D341Med (cell line): ENCODE measurements at places on chromosomes 2 and 18.

GRCh38 chr2:162317058-162317742 lies 1.3 kb downstream of the IFIH1 start:
- no peak for DNase-seq

DNA sequence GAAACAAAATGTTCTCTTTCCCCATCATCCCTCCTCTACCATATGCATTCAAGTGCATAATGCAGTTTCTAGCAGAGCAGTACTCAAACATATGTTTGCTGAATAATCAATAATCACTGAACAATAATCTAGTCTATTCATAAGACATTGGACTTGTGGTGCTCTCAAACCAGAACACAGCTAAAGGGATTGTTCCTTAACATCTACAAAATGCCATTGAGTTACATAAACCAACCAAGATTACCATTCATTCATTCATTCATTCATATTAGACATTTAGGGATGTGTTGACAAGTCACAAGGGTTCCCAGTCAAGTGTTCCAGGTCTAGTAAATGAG lies 3.9 kb downstream of the CLHC1 start:
- no peak for DNase-seq

DNA sequence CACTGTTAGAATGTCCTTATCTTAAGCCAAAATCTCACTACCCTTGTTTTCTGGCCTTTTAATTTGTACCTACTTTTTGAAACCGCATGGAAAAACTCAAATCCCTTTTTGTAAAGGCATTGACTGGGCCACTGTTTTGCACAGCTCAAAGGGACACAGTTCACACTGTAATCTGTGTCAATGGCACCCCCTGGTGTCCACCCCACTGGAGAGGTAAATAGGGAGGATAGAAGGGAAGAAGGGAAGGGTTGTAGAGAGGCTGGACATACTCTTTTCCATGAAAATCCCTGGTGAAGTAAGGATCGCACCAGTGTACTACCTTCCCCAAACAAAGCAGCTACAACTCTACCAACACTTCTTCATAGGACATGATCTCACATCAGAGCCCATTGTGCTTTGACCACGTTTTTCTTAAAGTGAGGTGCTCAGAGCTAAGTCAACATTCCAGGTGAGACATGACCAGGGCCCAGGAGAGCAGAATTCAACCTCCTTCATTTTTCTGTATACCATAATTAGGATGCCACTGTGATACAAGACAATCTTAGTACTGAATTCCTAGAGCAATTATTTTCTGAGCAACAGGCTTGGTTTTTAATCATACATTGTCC lies 92.4 kb upstream of the RMDN2 start:
- DNase-seq: peak; percentile 73

DNA sequence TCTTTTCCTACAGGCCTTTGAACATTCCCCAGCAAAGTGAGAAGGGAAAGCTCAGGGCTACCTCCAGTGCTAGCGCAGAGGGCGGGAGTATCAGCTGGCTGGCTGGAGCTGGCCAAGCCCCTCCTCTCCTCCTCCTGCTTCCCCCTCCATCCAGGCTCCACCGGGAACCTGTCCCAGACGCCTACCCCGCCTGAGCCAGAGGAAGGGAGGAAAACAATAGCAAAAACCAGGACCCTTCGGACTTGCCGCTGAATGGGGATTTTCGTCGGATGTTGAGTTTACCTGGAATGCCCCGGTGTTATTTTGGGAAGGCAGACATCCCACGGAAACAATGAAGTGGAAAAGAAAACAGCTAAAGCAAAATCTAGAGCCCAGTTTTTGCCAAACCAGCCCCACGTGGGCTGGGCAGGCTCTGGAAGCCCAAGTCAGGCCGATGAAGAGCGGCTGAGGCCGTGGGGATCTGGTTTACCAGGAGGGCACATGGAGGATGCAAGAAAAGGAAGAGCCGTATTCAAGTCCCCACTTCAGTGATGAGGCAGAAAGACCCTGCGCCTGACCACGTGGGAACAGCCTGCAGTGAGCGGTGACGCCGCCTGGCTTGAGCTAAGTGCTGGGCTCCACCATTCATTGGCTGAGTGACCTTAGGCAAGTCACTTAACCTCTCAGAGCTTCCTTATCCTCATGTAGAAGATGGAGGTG lies 100.4 kb upstream of the LCLAT1 start:
- DNase-seq: no peak

DNA sequence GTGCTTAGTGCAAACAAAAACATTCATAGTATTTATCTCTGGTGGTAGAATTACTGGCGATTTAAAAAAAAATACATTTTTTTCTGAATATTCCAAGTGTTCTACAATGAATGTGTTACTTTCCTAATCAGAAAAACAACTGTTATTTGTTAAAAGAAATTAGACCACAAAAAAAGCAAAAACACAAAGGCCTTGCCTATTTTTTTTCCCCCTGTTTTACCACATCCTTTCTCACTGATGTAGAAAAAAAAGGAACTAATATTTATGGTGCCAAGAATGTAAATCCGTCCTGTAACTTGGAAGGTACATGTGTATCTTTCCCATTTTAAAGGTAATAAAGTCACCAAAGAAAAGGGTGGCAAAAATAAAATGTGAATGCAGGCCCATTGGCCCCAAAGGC lies 28.4 kb upstream of the MGAT4A start:
- DNase-seq: no peak

- no peak for DNase-seq
Observed at GRCh38 chr2:219439506-219439905, 4.9 kb downstream of the SPEG start.

DNA sequence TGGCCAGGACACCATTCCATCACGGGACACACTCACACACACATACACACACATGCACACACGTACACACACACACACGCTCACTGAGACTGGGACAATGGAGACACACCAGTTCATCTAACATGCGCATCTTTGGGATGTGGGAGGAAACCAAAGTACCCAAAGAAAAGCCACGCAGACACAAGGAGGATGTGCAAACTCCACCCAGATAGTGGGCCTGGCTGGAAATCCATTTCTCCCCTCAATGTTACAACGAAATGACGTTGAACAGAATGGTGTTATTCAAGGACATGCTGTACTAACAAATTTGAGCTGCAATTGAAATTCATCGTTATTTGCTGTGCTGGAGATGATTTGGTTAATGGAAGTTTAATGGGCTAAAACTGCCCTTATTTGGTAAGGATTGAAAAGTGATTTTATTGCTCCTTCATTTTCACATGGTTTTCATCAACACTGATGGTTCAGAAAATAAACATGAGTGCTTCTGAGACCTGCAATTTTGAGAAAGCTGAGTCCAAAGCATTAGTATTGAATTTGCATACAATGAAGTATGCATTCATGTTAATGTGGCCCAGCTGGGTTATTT lies 110.0 kb downstream of the KCNE4 start:
- DNase-seq: no peak

DNA sequence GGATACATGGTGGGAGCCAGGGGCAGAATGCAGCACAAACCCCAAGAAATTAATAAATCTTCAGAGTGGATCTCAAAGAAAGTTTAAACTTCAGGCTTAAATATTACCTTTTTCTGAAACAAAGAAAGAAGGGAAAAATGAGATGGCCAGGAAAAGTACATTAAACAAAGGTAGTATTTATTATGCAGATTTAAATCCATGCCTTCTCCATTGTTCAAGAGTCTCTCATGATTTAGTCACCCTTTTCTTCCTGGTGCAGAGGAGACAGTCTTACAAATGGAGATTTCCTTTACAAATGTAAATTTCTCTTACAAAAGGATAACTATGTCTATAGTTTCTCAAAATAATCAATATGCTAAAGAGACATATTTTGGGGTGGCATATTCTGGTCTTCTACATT lies 33.4 kb upstream of the PPM1B start:
- no peak for DNase-seq

- DNase-seq: no peak
Observed at GRCh38 chr2:112345030-112346027, 69.9 kb downstream of the ZC3H6 start.

DNA sequence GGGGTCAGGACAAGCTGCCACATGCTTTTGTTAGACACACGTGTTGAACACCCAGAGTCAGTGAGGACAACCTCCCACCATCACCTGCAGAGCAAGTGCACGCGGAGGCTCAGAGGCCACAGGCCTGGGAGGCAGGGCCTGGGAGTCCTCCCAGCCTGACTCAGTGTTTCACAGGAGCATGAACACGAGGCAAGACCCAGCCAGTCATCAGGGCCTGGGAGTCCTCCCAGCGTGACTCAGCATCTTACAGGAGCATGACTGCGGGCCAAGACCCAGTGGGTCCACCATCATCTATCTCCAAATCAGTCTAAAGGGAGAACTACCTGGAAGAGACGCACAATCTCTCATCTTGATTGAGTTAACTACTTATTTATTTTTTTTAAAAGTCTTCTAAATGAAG lies 112.6 kb upstream of the PXDN start:
- DNase-seq: no peak

DNA sequence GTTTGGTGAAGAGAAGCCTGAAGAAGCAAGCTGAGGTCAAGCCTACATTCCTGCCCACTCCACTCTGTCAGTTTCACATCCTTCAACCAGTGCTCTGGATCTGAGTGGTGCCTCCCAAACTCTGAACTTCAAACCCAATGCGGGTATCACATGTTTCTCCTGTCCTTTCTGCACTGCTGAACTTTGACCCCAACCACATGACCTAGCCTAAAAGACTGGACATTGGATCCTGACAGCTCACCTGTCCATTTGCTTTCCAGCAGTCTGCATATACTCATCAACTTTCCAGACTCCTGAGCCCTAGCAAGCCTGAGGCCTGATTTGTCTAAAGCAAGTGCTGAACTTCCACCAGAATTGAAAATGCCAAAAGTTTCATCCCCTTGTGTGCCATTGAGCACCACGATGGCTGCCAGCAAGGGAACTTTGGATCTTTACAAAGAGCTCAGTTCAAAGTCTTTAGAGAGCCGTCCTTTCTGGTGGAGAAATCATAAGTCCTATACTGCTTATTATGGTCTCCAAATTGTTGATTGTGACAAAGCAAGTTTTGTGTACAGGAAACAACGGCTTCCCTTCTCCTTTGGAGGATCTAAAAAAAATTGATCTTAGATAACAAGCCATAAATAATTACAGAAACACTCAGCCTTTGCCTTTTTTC lies 37.6 kb upstream of the ITGA6 start:
- no peak for DNase-seq

GRCh38 chr2:120773186-120773800 lies 37.6 kb downstream of the GLI2 start:
- DNase-seq: no peak

DNA sequence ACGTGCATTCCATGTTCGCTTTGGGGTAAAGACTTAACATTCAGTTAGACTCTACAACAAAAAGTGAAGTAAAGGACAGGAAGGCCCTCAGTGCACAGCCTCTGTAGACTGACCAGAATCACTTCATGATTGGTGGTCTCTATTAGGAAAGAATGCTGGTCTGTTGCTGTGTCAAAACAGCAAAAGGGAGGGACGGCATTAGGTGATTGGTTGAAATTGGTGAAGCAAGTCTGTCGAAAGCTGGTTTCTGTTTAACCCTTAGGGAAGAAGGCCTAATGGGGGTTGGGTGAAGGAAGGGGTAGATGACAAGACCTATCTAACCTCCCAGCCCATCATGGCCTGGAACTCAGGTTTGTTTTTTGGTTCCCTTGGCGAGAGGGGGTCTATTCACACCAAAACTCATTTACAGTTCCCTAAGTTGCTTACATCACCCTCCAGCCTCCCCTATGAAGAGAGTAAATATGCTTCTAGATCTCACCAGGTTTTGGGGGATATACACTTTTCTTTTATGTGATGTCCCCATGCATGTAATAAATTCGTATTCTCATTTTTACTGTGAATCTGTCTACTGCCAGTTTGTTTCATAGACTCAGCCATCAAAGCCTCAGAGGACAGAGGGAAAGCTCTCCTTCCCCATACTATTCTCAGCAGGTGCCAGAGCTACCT lies 65.6 kb downstream of the TMEM17 start:
- no peak for DNase-seq

DNA sequence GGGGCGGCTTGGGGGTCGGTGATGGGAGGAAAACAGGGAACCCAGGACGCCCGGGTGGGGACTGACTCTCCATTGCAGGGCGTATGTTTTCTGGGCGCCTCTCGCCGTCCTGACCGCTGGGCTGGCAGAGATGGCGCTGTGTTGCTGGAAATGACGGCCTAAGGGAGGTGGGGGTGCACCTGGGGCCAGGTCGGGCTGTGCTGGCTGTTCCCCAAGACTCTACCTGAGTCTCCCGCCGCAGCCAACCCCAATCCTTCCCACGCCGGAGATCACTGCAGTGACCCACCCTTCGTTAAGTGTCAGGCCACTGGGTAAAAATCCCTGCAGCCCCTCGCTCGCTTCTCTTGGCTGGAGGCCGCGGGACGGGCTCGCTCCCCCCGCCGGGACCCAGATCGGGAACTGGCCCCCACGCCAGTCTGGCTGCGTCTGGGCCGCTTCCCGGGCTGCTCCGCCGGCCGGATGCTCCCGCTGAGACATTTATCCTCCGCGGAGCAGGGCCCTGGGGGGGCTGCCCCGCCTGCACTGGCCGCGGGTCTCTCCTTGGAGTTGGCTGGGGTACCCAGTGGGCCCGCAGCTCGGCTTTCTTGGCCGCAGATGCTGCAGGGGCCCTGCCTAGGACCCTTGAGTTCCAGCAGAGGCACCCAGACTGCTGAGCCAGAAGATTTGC lies 7.8 kb upstream of the ARMC9 start:
- no peak for DNase-seq

- no peak for DNase-seq
Observed at GRCh38 chr2:179447839-179448447, 183.3 kb upstream of the SESTD1 start.

GRCh38 chr2:113160962-113161361 lies 12.8 kb upstream of the PSD4 start:
- DNase-seq: no peak

- no peak for DNase-seq
Observed at GRCh38 chr18:26304511-26304910, 78.3 kb downstream of the TAF4B start.

GRCh38 chr2:43085929-43086328 lies 140.5 kb downstream of the ZFP36L2 start:
- DNase-seq: no peak

DNA sequence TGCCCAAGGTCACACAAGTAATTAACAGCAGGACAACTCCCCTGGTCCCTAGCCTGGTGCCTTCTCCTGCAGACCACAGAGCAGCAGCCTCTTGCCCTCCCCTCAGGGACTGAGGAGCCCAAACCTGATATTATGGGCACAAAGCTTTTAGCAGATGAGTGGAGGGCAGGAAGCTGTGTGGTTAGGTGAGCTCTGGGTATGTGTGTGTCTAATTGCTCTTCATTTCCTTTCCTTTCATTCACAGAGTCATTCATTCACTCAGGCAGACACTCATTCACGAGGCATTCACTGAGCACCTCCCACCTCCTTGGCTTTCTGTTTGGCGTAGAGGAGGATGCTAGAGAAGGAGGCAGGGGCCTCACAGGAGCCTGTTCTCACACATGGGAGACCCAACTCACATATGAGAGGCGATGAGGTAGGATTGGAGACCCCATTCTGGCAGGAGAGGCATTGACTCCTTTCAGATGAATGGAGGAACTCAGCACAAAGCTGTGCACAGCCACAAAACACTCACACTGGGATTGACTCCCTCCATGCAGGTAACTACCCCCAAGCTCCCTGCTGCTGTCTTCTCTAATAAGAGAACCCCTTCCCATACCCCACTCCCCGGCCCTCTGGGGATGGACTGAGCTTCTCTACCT lies 306.8 kb upstream of the SKOR2 start:
- no peak for DNase-seq
